ENCODE measurements at places on chromosomes 1 and 21.
A peak's percentile ranks its signal among the peaks of the same experiment; 100 is the strongest.

GRCh38 chr1:26259578-26259977, 20.3 kb upstream of the SH3BGRL3 start:
- DNase-seq = peak; percentile 58

DNA sequence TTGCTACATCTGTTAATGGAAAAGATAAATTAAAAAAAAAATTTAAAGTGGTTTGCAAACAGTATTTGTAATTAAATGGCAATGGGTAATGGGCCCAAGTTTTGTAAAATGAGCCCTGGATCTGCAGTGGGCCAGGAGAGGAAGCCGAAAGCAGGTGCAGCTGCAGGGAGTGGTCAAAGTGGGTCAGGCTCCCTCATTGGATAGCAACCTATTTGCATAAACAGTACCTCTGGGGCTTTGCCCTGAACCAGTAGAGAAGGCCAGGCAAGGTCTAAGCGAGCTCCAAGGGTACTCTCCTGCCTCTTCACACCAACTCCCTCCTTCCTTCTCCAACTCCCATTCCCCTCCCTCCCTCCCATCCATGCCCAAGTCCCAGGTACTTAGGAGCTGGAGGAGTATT, 138.9 kb downstream of the HMGB4 start:
- DNase-seq = no peak

DNA sequence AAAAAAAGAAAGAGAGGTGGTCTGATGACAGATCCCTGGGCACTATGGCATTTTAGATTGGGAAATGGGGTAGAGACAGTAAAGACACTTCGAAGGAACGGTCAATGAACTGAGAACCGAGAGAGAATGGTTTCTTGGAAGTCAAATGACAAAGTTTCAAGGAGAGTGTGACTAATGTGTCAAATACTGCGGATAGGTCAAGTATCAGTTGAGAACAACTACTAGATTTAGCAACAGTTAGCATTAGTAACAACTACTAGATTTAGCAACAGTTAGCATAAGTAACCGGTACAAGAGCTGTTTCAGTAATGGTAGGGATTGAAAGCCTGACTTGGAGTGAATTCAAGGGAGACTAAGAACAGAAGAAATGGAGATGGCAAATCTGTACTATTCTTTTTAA, 35.0 kb downstream of the UROD start:
- DNase-seq = no peak

DNA sequence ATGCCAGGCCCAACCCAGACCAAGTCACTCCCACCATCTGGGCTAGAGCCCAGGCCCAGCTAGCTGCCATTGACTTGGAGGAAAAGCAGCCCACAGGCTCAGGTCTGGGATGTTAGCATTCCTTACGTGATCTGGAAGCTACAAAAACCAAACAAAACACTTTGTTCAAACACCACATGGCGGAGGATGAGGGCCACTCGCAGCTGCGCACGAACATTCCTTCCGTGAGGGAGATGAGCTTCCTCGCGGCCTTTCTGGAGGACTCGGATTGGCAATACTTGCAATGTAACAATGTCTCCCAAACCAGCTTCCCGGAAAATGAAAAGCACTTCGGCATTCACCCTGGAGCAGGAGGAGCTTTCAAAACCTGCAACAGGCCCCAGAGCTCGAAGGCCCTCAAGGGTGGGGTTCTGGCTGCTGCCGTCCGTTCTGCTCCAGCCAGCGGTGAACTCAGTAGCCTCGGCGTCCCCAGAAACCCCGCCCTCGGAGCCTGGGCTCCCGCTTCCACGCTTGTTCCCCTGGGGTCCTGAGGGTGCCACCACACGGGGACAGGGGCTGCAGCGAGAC, 40.5 kb downstream of the COL6A1 start:
- DNase-seq = no peak

- DNase-seq = no peak
Observed at GRCh38 chr21:33618407-33618806, 23.1 kb downstream of the CRYZL1 start.

DNA sequence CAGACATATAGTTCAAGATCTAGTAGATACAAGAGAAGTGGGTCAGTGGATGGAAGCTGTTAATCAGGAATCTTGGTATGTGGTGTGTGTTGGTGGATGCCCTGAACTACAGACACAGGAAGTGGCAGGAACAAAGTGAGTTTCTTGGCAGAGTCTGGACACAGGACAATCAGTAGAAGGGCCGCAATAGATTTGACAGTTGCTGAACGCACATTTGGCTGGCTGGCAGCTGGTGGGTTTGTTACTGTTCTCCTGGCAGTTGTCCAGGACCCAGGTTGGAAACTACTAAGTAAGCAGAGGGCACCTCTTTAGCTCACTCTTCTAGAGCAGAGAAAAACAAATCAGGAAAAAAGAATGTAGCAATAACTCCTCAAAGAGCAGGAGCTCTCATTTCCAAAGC, 13.2 kb downstream of the KRTAP26-1 start:
- no peak for DNase-seq

GRCh38 chr1:14259191-14259757, 339.2 kb upstream of the KAZN start:
- no peak for DNase-seq

DNA sequence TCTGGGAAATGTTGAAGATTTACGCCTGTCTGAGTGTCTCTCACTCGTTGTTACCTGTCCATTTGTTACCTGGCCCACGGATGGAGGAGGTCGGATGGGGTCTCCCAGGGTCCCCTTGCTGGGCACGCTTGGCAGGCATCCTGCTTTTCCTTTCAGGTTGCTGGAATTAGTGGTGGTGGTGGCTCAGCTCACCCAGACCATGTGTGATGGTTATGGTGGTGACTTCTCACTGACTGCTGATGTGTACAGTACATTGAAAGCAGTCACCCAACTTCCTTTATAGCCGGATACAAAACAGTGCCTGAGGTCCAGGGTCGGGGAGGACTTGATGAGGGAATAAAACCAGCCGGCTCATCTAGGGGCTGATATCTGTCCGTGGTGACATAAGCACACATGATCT, 19.5 kb downstream of the MAPKAPK2 start:
- no peak for DNase-seq

DNA sequence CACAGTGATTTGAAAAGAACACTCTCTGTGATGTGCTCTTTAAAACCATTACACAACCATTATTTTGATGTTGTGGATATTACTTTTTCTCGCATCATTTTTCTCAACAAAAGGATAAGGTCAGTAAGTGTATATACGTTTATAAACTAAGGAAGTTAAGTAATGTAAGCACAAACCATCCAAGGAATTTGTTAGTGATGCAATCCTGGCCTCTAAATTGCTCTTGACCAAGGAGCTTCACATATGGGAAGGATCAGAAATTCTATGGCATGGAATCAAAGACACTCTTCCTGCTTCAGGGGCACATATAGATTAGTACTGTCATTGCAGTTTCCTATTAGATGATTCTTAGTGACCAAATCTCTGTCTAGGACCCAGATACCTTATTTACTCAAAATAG, 3.6 kb upstream of the PPP2R5A start:
- no peak for DNase-seq

- DNase-seq = peak; percentile 59
Observed at GRCh38 chr1:239718997-239719628, 332.7 kb downstream of the CHRM3 start.
